ENCODE measurements at places on chromosomes 3 and 15. TPM values are rescaled to one million over a fixed set of nuclear protein-coding genes. Genes with fewer than 3 reads are reported as not detected.

Gene TMEM89
- not detected for total RNA-seq

Gene CYP8B1
- not detected for total RNA-seq

Gene IL17RB
- total RNA-seq = not detected

Gene ANKRD63
- total RNA-seq = not detected

Gene TMEM207
- not detected for total RNA-seq

Gene ADAMTS9
- 34.4 TPM for total RNA-seq
